SHP77 treated with DMSO at 0.1 percent for 48 hours (cell line): ENCODE measurements at places on chromosomes 6 and 20.

GRCh38 chr20:4384961-4385360 is 336.7 kb upstream of the PRND start:
- no peak for DNase-seq

- no peak for DNase-seq
These were observed 8.6 kb downstream of the ULBP2 start for GRCh38 chr6:149950423-149950822.

DNA sequence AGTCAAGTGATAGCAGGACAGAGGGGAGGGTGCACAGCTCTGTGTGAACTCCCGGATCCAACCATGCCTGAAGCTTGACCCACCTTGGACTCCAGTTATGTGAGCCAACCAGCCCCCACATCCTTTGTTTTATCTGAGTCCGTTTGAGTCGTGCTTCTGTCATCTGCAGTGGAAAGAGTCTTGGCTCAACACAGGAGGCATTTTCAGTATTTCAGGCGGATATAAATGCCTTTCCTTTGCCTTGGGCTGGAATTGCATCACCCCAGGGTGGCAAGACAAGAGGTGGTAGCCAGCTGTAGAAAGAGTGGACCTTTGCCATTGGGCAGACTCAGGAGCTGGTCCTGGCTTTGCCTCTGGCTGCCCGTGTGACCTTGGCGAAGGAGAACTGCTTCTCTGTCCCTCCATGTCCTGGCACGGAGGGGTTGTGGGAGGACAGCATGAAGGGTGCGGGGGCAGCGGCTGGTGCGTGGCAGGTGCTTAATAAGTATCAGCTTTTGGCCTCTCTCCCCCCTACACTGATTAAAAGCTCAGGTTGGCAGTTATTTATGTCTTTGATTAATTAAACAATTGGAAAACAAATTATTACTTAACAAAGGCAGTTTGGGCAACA is 42.6 kb upstream of the APCDD1L start:
- no peak for DNase-seq

GRCh38 chr20:25310268-25310920 is 62.5 kb downstream of the PYGB start:
- DNase-seq, result peak; percentile 85

DNA sequence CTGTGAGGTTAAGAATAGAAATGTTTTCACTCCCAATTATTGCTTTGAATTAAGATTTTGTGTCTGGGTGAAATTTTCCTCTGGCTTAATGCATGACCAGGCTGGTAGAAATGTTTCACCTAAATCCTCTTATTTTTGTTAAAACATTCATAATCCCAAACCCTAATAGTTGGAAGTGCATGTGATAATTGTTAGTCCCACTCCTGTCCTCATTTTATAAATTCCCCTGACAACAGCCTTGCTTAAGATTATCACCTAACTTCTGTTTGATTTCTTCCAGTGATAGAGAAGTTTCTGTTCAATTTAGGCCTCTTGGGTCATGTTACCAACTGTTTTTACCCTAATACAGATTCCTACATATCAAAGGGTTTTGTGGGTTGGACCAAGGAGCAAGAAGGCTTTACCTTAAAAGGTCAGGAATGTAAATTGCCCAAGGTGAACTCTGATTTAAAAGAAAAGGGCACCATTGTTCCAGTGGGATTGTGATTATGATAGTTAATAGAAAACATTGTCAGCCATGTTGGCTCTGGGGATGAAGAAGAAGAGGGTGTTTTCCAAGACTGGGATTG is 158.7 kb upstream of the CENPW start:
- DNase-seq, result no peak

DNA sequence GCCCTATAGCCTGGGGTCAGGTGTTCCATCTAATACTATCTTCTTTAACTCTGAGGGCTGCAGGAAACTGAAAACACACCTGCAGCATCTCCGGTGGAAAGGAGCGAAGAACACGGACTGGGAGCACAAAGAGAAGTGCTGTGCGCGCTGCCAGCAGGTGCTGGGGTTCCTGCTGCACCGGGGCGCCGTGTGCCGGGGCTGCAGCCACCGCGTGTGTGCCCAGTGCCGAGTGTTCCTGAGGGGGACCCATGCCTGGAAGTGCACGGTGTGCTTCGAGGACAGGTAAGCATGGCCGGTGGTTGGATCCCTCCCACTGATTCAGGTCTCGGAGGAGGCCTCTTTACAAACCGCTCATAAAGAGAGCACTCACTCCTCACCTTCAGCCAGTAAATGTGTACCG is 15.5 kb downstream of the SYTL3 start:
- DNase-seq, result no peak

GRCh38 chr6:19472850-19473249 is 364.3 kb upstream of the ID4 start:
- DNase-seq, result no peak

DNA sequence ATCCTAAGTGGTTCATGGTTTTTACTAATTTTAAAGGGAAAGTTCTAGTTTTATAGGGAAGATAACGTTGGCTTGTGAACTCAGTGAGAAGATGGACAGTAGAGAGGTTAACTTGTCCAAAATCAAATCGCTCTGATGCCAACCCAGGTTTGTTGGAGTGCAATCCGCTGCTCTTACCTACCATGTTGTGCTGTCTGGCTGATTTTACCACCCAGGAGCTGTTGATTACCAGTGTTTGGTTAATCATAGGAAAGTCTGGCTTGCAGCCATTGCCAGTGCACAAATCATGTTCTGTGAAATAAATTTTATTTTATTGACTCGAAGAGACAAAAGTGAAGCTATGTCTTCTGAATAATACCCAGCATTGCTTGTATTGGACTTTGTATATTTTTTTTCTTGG is 92.4 kb downstream of the PLCB4 start:
- DNase-seq, result no peak

GRCh38 chr20:38831049-38831691 is 25.7 kb downstream of the PPP1R16B start:
- DNase-seq, result no peak

DNA sequence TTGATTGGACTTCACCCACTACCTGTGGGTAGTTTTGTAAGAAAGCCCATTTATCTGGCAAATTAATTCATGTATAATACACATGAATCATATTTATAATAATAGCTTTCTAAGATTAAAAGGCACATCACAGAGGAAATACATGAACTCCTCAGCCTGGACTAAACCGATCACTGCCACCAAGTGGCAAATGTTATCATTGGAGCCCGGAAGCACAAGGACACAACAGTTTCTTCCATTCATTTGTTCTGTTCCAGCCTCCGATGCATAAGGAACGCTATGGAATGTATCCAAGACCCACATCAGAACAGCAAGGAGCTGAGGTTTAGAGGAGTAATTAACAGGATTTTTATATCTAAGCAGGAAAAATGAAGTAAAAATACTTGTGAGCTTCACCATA is 13.9 kb upstream of the IPCEF1 start:
- DNase-seq, result no peak

- no peak for DNase-seq
These were observed 309.3 kb downstream of the HDGFL1 start for GRCh38 chr6:22878706-22879105.

DNA sequence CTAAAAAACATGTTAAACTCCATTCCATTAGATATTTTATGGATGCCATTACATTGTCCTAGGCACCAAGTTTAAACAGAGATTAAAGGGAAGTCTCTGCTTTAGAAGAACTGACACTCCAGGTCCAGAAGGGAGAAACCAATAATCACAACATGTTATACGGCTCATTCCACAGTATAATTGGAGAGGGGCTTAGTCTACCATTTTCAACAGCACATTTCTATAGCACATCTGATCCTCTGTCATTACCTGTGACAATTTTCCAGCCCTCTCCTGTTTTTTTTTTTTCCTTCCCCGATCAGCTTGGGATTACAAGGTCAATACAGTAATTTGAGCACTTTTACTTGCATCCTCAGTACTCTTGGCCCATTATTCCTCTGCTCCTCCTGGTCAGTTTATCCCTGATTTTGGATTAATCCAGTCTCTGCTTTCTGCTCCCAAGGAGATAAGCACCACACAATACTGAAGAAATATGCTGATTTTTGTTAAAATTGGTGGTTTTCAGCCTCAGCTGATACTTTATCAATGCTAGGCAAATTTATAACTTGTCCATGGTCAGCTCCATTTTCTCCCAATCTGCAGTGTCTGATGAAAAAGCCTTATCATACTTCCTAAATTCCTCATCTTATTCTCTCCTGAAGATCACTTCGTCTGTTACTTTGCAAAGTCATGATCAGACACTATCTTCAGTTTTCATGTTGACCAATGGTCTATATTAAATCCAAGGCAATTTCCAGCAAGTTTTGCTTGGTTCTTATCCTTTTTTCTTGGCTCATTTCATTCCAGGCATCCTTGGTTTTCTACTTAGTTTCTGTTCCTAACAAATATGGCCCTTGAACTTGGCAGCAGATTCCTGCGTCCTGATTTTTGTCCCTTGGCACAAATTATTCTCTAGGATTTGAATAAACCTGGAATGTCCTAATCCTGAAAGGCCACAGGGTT is 30.8 kb upstream of the SYNCRIP start:
- DNase-seq, result no peak

- DNase-seq, result no peak
These were observed 78.3 kb downstream of the ZDHHC14 start for GRCh38 chr6:157459327-157459726.

DNA sequence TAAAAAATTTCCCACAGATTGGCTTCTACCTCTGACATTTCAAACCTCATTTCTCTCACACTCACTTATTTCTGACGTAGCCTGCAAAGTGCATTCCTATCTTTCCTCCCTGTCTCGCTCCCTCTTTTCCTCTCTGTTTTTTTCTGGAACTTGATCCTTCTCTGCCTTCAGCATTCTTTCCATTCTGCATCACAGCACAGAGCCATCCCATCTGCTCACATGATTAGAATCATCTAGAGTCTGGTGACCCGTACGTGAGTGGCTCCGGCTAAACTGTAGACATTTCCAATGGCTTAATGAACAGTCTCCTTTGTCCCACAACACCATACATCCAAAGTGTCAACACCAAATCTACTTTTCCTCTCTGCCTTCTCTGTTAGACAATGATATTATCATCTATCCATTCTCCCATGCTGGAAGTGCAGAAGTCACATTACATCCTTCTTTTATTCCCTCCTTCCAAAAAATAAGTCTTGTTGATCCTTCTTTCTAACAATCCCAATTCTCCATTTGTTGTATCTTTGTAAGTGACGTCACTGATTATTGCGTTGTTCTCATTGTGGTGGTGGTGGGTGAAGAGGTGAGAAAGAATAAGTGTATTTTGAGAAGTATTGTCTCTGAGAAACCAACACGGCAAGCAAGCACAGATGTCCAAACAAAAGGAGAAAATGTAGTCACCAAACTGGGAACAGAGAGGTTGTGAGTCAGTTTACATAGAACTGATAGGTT is 41.6 kb downstream of the OPRM1 start:
- no peak for DNase-seq

- no peak for DNase-seq
These were observed 712.0 kb upstream of the NRSN1 start for GRCh38 chr6:23414051-23414445.

DNA sequence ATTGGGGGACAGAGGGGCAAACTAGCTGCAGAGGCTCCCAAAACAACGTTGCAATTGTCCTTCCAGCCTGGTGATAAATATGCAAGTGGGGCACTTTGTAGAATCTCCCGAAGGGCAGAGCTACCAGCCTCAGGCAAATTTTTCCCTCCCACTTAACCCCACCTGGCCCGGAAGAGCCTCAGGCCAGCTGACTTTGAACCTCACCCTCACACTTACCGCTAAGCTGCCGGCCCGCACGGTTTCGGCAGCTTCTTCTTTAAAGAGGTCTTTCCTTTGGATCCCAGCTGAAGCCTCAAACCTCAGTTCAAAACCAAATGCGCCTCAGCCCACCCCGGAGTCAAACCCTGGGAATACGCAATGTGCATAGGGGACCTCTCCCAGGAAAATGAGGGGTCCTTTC is 2.5 kb downstream of the OVOL2 start:
- no peak for DNase-seq

- peak; percentile 9 for DNase-seq
These were observed 47.1 kb downstream of the MCUR1 start for GRCh38 chr6:13767121-13767808.

DNA sequence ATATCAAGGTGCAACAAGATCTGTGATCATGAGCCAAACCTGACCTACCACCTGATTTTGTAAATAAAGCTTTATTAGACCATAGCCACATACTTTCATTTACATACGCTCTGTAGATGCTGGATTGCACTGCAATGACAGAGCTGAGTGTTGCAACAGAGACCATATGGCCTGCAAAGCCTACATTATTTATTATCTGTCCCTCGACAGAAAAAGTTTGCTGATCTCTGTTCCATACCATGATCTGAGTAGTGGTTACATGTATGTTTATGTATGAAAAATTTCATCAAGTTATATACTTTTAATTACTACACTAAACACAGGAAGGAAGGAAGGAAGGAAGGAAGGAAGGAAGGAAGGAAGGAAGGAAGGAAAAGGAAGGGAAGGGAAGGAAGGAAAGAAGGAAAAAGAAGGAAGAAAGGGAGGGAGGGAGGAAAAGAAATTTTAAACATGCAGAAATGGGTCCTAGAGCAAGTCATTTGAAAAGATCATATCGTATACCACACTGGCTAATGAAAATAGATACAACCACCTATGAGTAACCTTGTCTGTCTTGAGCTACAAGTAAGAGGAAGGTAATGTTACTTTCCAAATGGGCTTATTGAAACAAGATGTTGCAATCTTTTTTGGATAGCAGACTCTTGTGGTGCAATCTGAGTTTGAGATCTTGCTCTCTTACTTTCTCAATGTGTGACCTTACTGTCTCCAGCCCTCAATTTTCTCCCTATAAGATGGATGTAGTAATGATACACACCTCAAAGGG is 441.0 kb downstream of the KIF16B start:
- DNase-seq, result no peak

DNA sequence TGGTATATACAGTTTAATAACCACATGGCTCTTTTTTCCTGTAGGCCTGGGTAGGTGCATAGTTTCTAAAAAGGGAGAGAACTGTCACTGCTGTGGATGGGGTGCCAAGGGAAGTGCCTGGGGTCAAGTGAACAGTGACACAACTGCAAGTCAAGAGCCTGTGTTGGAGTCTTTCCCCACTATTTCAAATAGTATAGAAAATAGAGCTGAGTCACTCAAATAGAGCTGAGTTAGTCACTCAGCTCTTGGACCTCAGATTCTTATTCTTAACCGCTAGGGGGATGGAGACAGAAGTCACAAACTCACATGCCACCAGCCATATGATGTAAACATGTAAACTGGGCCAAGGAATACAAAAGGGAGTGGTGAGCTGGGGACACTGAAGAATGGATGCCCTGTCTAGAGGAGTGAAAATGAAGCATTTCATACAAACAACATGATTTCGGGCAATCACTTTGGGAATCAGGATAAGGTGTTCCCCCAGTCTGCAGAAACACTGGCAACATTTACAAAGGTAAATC is 2.1 kb downstream of the NQO2 start:
- peak; percentile 15 for DNase-seq

DNA sequence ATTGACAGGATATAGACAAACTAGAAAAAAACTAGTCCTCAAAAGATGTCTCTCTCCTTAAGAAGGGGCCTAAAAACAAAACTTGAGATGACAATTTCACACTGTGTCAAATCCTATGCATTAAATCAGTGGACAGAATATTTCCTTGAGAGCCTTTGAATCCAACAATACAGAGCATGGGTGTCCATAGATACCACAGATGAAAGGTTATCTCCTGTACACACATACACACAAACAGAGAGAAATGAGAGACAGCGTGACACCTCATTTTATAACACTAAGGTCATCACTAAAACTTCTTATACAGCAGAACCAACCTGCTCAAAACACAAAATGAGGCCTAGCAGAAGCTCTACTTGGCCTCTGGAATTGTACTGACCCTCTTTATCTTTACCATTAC is 55.5 kb downstream of the MAP7 start:
- no peak for DNase-seq

- no peak for DNase-seq
These were observed 113.7 kb upstream of the F13A1 start for GRCh38 chr6:6434151-6434550.
